T47D (cell line): ENCODE measurements at places on chromosomes 7 and 10.

GRCh38 chr7:270351-270983 lies 19.5 kb upstream of the FOXL3 start:
- no peak for DNase-seq

DNA sequence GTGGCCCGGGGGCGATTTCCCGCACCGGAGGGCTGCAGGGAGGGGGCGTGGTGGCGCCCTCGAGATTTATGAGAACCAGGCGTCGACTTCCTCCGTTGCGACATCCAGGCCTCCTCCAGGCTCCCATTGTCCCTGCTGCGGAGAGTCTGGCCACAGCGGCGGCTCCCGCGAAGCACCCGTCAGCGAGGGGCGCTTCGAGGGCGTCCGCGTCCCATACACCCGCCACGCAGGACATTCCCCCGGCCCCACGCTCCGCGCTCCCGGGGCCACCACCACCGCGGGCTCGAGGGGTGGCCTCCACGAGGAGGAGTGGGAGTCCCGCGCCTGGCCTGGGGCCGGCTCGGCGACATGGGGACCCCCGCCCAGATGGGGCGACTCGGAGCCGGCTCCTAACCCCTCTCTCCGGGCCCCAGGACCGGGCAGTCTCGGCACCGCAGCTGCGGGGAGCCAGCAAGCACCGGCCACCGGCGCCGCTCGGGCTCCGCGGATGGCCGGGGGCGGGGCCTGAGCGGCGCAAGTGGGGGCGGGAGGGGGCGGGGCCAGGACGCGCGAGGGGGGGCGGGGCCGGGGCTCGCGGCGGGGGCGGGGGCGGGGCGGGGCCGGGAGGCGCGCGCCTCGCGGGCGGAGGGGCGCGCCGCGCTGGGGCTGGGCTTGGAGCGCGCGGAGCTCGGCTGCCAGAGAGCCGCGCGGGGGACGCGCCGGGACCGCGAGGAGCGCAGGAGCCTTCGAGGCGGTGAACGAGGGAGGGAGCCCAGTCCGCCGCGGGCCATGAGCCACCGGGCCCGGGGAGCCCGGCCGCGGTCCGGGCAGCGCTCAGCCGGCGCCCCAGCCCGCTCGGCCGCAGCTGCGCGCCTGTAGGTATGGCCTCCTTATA lies at the start of gene SH2B2:
TSS of gene SH2B2 (plus strand) at position 632 of the 874 bp plus-strand sequence. CDS start 13,683 bp downstream, outside the sequence.
- DNase-seq = no peak

GRCh38 chr7:151066273-151066974 lies 7.0 kb downstream of the SLC4A2 start:
- DNase-seq = no peak

DNA sequence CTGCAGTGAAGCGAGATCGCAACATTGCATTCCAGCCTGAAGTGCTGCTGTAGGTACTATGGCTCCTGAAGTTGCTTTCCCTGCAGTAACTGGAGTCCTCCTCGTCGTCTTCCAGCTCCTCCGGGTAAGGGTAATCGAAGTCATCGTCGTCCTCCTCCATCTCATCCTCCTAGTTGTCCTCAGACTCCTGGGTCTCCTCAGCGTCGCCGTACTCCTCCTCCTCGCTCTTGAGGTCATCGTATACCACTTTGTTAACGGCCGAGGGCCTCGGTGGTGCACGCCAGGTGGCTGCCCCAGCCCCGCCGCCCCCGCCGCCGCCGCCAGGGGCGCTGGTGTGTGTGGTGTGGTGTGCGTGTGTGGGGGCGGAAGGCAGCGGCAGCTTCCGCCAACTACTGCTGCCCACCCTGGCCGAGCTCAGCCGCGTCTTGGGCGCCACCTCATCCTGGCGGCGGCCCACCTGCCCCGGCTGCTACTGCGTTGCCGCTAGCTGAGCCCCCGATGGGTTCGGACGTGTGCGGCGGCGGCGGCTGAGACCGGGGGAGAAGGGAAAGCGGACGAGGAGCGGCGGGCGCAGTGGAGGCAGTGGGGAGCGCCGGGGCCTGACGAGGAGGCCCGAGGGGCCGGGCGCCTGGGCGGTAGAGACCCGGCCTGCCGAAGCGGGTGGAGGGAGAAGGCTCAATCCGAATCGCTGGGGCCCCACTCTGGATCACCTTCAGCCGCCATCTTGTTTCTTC lies 11.8 kb upstream of the ACBD5 start:
- no peak for DNase-seq
